ENCODE measurements at places on chromosomes 6 and 20.

DNA sequence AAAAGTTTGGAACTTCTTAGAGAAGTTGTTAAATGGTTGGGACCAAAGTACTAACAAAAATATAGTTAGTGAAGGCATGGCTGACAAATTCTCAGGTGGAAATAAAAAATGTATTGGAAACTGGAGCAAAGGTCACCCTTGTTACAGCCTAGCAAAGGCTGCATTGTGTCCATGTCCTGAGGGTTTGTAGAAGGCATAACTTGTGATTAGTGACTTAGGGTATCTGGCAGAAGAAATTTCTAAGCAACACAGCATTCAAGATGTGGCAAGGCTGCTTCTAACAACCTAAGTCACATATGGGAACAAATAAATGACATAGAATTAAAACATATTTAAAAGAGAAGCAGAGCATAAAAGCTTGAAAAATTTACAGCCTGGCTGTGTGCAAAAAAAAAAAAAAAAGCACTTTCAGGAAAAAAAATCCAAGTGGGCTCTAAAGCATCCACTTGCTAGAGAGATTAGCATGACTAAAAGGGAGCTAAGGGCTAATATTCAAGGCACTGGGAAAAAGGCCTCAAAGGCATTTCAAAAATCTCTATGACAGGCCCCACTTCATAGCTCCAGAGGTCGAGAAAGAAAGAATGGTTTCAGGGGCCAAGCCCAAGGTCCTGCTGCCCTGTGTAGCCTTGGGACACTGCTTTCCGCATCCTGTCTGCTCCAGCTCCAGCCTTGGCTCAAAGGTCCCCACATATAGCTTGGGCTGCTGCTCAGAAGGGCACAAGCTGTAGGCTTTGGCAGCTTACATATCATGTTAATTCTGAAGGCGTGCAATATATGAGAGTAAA is 453.2 kb upstream of the PTCHD4 start:
- DNase-seq, result no peak

DNA sequence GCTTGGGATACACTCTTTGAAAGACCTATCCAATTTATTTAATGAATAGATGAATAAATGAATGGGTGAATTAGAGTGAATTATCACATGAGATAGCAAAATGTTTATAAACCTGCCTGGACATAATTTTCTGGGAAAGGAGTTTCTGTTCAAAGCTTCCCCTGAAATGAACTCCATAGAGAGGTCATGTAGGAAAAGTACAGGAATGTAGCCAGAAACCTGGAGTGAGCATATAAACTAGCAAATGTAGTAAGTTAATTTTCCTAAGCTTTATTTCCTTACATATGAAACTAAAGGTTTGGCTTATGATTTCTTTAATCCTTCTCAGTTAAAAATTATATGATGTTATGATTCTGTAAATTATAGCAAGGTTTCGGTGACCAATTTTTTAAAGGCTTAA is 380.3 kb upstream of the RSPO3 start:
- no peak for DNase-seq

DNA sequence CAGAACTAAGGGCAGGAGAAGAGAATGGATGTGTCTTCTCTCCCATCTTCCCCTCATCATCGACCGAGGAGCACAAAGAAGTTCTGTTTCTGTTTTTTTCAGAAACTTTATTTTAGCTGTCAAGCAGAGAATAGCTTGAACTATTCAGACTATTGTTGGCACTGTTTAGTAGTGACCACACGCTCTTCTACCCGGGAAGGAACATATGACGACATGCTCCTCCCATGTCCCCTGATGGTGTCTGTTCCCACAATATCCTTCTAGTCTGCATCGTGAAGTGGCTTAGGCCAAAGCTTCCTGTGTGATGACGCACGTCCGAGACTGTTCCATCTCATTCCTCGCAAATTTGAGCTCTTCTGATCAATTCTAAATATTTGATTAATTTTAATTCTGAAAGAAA is 27.2 kb upstream of the KIF25 start:
- DNase-seq, result no peak

DNA sequence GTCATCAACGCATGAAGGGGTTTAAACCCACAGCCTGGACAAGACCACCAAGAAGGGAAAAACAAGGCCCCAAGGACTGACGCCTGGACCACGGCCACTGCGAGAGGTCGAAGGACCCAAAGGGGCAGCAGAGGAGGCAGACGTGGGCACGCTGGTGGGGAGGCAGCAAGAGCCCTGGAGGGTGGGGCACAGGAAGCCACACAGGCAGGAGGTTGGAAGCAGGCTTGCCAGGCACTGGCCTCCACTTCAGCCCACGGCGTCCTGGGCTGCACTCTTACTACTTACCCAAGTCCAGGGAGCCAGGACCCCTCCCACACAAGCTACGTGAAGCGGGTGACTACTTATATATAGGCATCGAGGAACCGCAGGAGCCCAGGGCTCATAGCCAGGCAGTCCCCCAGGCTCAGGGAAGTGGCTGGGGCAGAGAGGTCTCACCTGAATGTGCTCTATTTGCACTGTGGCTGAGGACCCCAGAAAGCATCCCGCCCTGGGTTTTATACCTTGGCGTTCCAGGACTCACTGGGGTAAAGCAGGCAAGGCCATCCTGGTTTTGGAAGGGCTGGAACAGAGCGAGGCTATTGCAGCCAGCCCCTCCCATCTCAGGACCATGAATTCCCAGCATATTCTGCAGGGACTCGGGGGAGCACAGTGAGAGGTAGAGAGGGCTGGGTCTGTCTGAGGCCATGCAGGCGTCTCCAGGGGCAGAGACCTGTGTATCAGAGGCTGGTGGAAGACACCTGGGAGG is 113.8 kb upstream of the AFDN start:
- no peak for DNase-seq

DNA sequence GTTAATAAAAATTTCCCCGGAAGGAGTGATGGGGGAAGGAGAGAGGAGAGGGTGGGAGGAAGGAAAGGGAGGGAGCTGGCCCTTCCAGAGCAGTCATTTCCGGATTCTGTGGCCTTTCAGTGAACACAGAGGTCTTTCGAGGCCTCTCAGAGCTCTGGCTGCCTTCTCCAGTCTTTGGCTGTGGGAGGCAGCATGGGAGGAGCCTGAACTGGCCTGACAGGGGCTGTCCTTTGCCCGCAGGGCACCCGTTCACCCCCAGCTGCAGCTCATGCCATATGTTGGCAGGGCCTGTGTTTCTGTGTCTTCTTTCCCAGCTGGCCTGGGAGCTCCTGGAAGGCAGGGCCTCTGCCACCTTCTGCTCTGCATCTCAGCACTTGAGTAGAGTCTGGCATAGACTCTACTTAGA is 95.5 kb downstream of the PPP1R14C start:
- no peak for DNase-seq

DNA sequence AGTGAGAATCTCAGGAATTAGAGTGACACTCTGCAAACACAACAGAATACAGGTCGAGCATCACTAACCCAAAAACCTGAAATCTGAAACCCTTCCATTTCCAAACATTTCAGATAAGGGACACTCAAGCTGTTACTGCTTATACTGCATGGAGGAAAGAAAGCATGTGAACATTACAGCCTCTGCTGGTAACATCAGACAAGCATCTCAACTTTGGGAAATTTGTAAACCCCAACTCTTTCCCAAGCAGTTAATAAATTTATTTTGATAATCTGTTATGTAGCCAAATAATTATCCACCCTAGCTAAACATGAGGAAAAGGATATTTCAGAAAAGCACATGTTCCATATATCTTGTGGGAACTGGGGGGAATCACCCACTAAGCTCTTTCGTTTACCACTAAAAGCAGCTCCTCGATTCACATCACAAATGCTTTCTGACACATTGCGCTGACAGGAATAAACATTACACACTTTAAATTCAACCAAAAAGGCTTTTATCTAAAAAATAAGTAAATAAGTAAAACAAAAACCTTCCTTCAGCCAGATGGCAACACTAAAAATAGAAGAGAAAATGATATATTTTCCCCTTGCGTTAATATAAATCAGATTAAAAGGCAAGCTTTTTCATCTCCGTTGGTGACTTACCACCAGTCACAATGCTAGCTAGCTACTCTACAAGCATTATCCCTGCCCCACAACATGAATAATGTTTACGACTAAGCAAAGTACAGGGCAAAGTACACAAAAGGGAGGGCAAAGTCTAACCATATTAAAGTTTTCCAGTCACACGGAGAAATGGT is 120.8 kb downstream of the MAP7 start:
- DNase-seq, result no peak

- DNase-seq, result peak; percentile 63
These were observed 36.2 kb upstream of the MRPS18A start for GRCh38 chr6:43723737-43724295.

- peak; percentile 89 for DNase-seq
These were observed 208.7 kb upstream of the PRND start for GRCh38 chr20:4512891-4513550.

DNA sequence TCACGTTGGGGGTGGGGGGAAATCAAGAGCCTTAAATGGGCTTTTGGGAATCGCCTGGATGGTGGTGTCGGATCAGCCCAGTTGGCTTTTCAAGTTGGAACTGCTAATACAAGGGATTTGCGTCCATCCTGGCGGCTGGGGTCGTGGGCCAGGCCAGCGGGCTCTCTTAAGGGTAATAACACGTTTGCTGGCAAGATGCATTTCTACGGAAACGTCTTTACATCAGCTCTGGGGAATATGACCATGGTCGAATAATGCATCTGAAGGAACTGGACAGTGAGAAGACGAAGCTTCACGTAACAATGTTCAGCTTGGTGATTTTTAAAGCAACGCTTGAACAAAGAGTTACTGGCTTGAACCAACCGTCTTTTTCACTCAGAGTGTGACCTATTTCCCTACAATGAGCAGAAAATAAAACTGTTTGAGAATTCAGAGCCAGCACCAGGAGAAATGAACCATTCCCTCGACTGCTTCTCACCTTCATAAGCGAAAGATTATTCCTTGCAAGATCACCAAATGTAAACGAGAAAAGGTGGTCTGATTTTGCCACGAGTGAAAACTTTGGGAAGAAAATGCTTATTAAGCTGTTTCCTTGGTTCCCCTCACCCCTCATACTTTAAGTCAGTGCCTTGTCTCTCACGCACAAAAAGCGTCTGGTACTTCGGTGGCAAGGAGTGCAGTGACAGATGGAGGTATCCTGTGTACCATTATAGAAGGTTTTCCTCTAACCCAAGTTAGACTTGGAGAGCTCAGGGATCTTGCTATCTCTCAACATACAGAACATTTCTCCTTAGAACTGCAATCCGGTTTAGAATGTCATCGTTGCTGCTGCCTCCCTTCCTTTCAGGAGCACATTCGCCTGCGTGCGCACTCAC is 1.4 kb upstream of the MARCKS start:
- peak; percentile 73 for DNase-seq

- DNase-seq, result peak; percentile 79
These were observed 156.9 kb downstream of the FOXC1 start for GRCh38 chr6:1766654-1767053.

DNA sequence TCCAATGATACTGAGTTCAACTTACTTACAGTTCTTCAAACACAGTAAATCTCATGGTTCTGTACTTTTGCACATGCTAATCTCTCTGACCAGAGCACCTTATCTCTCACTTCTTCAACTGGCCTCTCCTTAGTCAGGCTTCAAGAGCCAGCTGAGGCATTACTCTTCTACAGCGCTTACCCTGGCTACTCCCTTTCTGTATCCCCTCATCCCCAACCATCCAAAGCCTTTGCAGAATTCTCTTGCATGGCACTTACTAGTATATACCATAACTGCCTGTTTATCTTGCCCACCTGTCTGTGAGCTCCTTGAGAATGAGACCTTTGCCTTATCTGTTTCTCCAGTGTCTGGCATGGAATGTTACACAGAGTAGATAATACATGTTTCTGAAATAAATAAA is 49.2 kb downstream of the SESN1 start:
- no peak for DNase-seq

DNA sequence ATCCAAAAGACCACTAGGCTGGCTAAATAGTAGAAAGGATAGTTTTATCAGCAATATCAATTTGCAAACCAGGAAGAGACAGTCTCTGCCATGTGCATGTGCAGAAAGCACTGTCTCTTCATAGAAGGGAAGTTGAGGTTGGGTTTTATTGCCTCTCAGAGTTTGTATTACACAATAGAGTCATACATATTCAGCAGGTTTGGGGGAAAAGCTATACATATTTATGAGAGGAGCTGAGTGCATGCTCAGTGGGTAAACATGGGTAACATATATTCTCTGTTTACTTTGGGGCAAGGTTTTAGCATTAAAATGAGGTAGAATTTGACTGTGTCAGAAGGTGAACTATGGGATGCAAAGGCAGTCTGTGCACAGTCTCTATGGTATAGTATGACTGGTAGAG is 14.9 kb downstream of the TMEM170B start:
- no peak for DNase-seq

- DNase-seq, result peak; percentile 16
These were observed 229.1 kb downstream of the PLCB1 start for GRCh38 chr20:8361006-8361652.

GRCh38 chr6:88480816-88481215 is 314.7 kb upstream of the CNR1 start:
- DNase-seq, result no peak

- no peak for DNase-seq
These were observed 42.5 kb downstream of the CD40 start for GRCh38 chr20:46160661-46161060.

GRCh38 chr6:144013486-144013909 is 5.4 kb upstream of the PLAGL1 start:
- DNase-seq, result peak; percentile 77

- no peak for DNase-seq
These were observed 446.8 kb downstream of the PTPRT start for GRCh38 chr20:42742926-42743325.

DNA sequence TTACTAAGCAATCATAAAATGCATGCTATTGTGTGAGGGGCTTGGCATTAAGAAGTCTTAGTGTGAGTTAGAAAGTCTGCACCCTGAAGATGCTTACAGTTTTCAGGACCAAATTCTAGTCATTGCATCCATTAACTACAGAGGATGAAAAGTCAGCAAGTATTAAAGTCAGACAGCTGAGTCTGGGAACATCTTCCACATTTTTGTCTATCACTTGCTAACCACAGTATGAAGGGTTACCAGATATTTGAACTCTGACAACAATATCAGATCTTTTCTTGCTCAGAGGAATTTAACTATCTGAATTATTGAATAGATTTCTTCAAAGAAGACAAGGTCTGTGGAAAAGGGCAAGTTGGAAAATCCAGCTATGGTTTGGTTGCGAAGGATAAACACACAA is 264.4 kb downstream of the BTBD9 start:
- DNase-seq, result no peak
